ENCODE measurements at places on chromosomes 1 and 21. TPM values are rescaled to one million over a fixed set of nuclear protein-coding genes. Genes with fewer than 3 reads are reported as not detected.

DNA sequence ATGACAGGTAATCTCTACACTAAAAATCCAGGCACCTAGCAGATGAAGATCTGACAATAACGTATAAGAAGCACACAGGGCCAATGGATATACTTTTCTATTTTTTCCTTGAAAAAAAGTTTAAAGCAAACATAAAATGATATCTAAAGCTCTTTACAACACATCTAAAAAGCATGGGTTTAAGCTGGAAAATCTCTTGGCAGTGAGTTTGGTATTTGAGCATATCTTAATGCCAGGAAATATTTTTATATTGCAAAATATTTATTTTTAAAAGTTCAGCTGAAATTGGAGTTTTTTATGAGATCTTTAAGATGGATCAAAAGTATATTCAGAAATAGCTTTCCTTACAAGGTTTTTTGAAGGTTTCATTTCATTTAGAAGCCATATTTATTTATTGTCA lies 40.5 kb downstream of the SLC5A9 start:
- H3K4me3 ChIP-seq: no peak overlapping the region
- no peaks in the 10 kb centered on the region for H3K27me3 ChIP-seq
- no peak for DNase-seq
- H3K4me1 ChIP-seq: no peaks in the 10 kb centered on the region

GRCh38 chr1:215140135-215140534 lies 57.6 kb downstream of the KCNK2 start:
- no peaks in the 10 kb centered on the region for H3K36me3 ChIP-seq
- H3K4me1 ChIP-seq: no peaks in the 10 kb centered on the region
- DNase-seq: no peak
- no peaks in the 10 kb centered on the region for H3K27me3 ChIP-seq
- H3K4me3 ChIP-seq: no peak overlapping the region
- H3K27ac ChIP-seq: no peak overlapping the region

DNA sequence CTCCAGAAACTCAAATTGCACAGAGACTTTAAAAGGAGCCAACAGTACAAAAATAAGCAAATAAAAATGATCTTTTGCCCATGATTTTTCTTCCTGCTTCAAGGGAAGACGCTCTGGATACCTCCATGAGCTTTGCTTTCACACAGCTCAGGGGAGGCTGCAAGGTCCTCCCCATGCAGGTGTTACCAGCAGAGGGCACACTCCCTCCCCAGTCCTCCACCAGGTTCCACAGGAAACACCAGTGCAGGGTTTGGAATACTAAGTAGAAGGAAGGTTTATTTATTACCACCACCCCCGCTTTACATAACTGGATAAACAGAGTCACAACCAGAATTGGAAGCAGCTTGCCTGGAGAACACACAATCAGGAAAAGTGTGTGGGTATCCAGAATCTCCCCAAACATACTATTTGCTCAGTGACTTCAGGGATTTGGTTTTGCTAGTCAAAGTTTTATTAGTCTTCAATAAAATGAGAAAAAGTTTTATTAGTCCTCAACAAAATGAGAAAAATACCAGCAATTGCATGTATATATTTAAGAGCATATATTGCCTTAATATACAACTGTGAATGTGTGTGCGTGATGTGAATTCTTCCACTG lies 37.3 kb downstream of the HSD3B1 start:
- H3K36me3 ChIP-seq: no peaks in the 10 kb centered on the region
- H3K4me1 ChIP-seq: no peaks in the 10 kb centered on the region
- DNase-seq: no peak
- no peak overlapping the region for H3K4me3 ChIP-seq

DNA sequence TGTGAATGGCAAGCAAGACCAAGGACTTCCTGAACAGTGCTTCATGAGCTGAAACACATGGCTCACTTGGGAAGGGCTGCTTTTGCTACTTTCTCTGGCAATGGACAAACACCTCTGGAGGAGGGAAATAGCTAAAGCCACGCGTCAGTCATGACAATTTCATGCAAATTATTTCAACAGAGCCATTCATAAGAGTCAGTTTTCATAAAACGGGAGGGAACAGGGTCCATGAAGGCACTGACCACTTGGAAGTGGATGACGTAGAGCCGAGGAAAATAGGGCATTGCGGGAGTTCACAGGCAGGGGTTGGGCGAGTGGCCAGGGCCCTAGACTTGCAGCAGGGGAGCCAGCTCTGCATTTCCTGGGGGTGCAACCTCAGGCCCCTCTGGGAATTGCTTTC lies 43.9 kb downstream of the SDC3 start:
- no peaks in the 10 kb centered on the region for H3K27me3 ChIP-seq
- H3K27ac ChIP-seq: no peak overlapping the region
- no peak overlapping the region for H3K4me3 ChIP-seq
- no peaks in the 10 kb centered on the region for H3K36me3 ChIP-seq
- no peaks in the 10 kb centered on the region for H3K4me1 ChIP-seq
- DNase-seq: no peak

DNA sequence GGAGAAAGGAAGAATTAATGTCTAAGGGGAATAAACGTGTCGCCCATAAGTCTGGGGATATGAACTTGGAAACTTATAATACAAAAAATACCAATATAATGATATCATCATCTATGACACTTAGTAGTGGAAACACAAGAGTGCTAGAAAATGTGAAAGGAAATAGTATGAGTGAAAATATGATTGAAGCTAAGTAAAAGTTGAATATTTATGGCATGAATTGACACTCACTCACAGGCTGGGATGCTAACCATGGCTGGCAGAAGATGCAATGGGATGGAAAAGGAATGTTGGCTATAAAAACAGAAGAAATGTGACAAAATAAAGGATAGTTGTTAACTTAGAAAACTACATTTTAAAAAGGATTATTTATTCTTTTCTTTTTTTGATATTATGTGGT lies 120.1 kb downstream of the XPR1 start:
- H3K27me3 ChIP-seq: no peaks in the 10 kb centered on the region
- no peaks in the 10 kb centered on the region for H3K4me1 ChIP-seq
- no peak overlapping the region for H3K27ac ChIP-seq

- peaks cover 3% of the 10 kb centered on the region for H3K36me3 ChIP-seq
- no peak overlapping the region for H3K27ac ChIP-seq
- H3K4me3 ChIP-seq: no peak overlapping the region
- H3K27me3 ChIP-seq: no peaks in the 10 kb centered on the region
Observed at GRCh38 chr1:12315146-12315545, 85.3 kb downstream of the VPS13D start.

Gene FBLIM1
- total RNA-seq: 66.6 TPM

Gene RGS5
- total RNA-seq: 103 TPM

DNA sequence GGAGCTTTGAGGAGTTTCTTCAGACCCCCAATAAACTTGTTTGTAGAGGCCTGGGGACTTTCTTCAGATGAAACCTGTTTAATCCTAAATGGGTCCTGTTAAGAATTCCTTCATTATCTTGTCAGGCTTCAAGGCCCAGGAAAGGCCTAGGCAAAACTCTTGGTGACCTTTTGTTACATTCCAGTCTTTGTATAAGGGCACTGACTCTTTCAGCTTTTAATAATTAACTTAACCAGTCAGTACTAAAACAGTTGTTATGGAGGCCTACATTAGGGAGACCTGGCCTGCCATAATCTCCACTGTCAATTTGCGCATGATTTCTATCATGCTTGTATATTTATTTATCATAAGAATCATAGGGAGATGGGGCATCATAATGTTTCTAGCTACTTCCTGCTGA lies 110.2 kb downstream of the FCRL5 start:
- peaks cover 4% of the 10 kb centered on the region for H3K4me1 ChIP-seq
- no peak overlapping the region for H3K4me3 ChIP-seq
- H3K36me3 ChIP-seq: no peaks in the 10 kb centered on the region

Gene TRIM45
- total RNA-seq: 15.6 TPM

Gene CD1C
- 0.35 TPM for total RNA-seq

Gene HSPB7
- total RNA-seq: not detected

Gene STXBP3
- total RNA-seq: 38.5 TPM

- no peak for DNase-seq
- H3K27me3 ChIP-seq: no peaks in the 10 kb centered on the region
- no peaks in the 10 kb centered on the region for H3K4me1 ChIP-seq
- no peak overlapping the region for H3K4me3 ChIP-seq
- H3K36me3 ChIP-seq: no peaks in the 10 kb centered on the region
Observed at GRCh38 chr1:99827970-99828369, 22.2 kb upstream of the AGL start.

GRCh38 chr1:51331206-51332100 lies 1.1 kb upstream of the TTC39A start:
- peaks cover 7% of the 10 kb centered on the region for H3K27me3 ChIP-seq
- no peak overlapping the region for H3K27ac ChIP-seq
- H3K36me3 ChIP-seq: no peaks in the 10 kb centered on the region

Gene SIK1
- 6.7 TPM for total RNA-seq

DNA sequence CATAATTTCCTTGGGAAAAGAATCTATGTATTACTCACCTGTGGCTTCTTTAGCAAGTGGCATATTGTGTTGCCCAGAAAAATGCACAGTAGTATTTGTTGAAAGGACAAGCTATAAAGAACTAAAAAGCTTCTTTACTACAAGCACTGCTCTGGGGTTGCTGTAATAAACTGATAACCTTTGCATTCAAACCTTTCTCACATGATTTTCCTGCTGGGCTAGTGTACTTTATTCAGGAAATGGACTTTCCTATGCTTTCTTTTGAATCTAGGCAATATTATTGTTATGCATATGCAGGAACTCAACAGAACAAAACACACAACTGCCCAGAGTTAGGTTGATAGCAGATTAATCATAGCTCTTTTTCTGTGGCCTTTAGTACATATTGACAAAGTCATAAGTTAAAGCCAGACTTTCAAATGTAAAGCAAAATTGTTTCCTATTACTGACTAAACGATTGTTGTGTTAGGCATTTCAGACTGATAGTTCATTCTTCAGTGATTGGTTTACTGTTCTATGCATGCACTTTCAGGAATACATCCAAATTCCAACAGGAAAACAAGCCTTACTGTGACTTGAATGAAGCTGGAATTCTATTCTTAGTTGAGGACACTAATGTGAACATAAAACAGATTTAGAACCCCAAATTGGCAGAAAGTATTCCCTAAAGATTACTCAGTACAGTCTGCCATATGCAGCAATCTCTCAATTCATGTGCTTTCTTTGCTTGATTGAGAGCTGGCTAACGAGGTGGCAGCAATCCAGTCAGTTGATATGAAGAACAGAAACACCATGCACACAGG lies 564.3 kb upstream of the NEGR1 start:
- peaks cover 4% of the 10 kb centered on the region for H3K4me1 ChIP-seq
- H3K27ac ChIP-seq: no peak overlapping the region
- H3K36me3 ChIP-seq: no peaks in the 10 kb centered on the region
- H3K4me3 ChIP-seq: no peak overlapping the region

Gene CD5L
- total RNA-seq: not detected

- H3K36me3 ChIP-seq: no peaks in the 10 kb centered on the region
- no peak overlapping the region for H3K27ac ChIP-seq
- no peaks in the 10 kb centered on the region for H3K27me3 ChIP-seq
Observed at GRCh38 chr21:37253991-37254390, 13.1 kb downstream of the VPS26C start.

- DNase-seq: no peak
- H3K27me3 ChIP-seq: no peaks in the 10 kb centered on the region
- H3K4me3 ChIP-seq: no peak overlapping the region
- no peaks in the 10 kb centered on the region for H3K4me1 ChIP-seq
Observed at GRCh38 chr21:24025101-24025500, 1582.2 kb downstream of the MRPL39 start.

- H3K27ac ChIP-seq: no peak overlapping the region
- DNase-seq: no peak
- H3K27me3 ChIP-seq: no peaks in the 10 kb centered on the region
- H3K4me3 ChIP-seq: no peak overlapping the region
- no peaks in the 10 kb centered on the region for H3K36me3 ChIP-seq
- no peaks in the 10 kb centered on the region for H3K4me1 ChIP-seq
Observed at GRCh38 chr21:38236232-38236631, 20.6 kb upstream of the KCNJ15 start.

DNA sequence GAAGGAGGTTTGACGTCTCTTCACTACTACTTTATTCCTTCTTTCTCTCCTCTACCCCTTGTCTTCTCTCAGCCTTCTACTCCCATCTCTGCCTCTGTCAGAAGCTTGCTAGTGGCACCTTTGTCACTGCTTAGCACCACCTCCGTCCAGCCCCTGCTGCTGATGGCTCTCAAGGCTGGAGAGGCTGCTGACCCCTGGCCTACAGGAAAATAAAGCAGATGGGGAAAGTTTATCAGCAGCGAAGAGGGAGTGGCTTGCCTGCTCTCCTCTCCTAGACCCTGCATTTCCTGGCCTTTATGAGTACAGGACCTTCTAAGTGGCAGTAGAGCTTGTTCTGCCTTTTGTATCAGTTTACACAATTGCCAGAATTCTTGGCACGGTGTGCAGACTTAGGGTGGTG lies 27.0 kb downstream of the PROX1 start:
- no peak for DNase-seq
- no peaks in the 10 kb centered on the region for H3K27me3 ChIP-seq
- H3K4me1 ChIP-seq: peaks cover 5% of the 10 kb centered on the region
- no peaks in the 10 kb centered on the region for H3K36me3 ChIP-seq
- no peak overlapping the region for H3K27ac ChIP-seq

Gene CCDC181
- 3.7 TPM for total RNA-seq

DNA sequence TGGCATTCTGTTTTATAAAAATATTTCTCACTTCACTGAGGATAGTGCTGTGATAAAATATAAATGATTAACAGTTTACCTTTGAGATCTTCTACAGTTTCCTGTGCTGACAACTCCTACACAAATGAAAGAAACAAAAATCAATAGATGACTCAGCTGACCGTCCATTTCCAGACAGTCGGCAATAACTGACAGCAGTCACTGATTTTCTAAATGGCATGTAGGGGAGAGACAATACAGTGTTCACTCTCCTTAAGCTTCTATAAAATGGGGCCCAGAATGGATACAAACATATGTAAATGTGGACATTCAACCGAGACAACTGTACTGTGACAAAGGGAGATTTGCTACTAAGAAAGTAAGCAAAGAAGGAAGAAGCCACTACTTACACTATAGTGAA lies 34.3 kb downstream of the PCNX2 start:
- H3K4me1 ChIP-seq: no peaks in the 10 kb centered on the region
- no peak for DNase-seq
- no peaks in the 10 kb centered on the region for H3K27me3 ChIP-seq
- no peak overlapping the region for H3K27ac ChIP-seq
- peaks cover 8% of the 10 kb centered on the region for H3K36me3 ChIP-seq
